NCI-H82 (cell line): ENCODE measurements at places on chromosomes 4 and X.

- DNase-seq: no peak
Measured at GRCh38 chrX:106220177-106220576, 52.1 kb downstream of the PWWP3B start.

DNA sequence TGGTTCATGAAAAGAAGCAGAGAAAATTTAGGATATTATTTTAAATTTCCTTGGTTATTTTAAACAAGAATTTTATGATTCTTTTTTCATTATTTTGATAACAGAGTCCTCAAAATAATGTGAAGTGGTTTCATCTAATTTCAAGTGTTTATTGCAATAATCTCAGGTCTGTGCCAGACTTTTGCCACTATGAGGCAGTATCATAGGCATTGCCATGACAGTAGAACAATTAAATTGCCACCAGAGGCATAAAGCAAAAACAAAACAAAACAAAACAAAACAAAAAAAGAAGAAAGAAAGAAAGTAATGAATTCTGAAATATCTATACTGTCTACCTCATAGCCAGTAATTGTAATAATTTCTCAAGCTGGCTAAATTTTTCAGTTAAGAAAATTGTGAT is 739.2 kb downstream of the KCTD8 start:
- no peak for DNase-seq

GRCh38 chr4:139825523-139826014 is 159.9 kb downstream of the MGST2 start:
- no peak for DNase-seq

DNA sequence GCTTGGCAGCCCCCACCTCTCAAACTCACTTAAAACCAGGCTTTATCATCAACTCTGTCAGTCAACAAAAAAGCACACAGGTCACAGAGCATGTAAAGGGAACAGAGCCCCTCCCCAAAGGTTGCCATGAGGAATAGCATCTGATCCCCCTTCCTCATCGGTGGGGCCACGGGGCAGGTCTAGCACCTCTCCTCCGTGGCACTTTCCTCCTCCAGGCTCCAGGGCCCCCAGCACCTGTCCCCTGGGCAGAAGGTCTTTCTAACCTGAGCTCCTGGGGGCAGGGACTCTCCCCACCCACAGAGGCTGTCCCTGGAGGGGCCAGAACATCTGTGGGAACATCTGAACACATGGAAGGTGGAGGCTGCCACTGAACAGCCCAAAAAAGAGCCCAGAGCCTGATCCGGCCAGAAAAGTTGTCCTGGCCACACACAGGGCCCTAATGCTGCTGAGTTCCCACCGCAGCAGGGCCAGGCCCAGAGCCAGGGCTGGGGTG is 65.7 kb downstream of the ZFYVE28 start:
- DNase-seq: no peak

GRCh38 chrX:129721870-129722269 is 16.9 kb upstream of the XPNPEP2 start:
- no peak for DNase-seq

GRCh38 chrX:71652405-71652804 is 14.9 kb upstream of the LOC101059915 start:
- peak; percentile 71 for DNase-seq

DNA sequence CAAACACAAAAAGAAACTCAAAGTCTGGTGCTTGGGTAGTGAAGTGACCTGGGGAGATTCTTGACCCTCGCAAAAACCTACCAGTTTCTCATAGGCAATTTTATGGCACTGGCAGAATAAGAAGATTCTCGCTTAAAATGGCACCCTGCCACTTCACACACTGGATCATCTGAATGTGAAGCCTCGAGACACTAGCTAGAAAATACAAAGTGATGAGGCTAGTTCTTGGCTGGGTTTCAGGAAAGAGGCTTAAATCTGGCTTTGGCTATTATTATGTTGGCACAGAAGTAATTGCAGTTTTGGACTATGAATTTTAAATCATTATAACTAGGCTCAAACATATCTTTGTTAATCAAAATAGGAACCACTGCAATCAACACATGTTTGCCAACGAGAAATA is 634.7 kb upstream of the BOD1L1 start:
- no peak for DNase-seq

- DNase-seq: no peak
Measured at GRCh38 chr4:145852256-145852839, 86.3 kb downstream of the ZNF827 start.
